ENCODE measurements at places on chromosomes 3 and 15.

DNA sequence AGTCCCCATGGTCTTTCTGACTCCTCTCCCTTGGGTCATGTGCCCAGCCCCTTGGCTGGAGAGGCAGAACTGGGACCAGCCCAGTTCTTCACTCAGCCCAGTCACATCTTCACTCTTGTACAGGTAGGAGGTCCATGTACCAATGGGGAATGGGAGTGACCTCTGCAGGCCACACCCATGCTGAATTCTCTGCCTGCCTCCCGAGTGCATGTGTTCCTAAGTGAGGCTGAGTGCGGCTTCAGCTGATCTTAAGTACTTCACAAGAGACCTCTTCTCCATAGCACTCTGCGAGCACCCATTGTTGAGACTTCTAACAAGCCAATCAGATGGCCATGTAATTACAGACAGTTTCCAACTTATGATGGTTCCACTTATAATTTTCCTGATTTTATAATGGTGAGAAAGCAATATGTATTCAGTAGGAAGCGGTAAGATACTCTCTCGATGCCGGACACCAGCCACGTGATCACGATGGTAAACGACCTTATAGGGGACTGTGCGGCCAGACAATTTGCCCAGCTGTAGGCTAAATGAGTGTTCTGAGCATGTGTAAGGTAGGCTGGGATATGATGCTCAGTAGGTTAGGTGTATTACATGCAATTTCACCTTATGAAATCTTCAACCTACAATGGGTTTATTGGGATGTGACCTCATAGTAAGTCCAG lies 112.1 kb downstream of the KLF13 start:
- no peak for DNase-seq

- no peak for DNase-seq
Measured at GRCh38 chr3:114323546-114324254, 29.9 kb downstream of the TIGIT start.

- DNase-seq: no peak
Measured at GRCh38 chr3:46979958-46980497, 562 bp downstream of the NBEAL2 start.

GRCh38 chr3:134326760-134327593 lies 47.3 kb downstream of the AMOTL2 start:
- DNase-seq: peak; percentile 93

GRCh38 chr3:48662753-48663488 lies at the start of gene CELSR3:
Gene CELSR3 (minus strand): TSS chr3:48662886. CDS start chr3:48662634, 252 bp downstream.
- peak; percentile 55 for DNase-seq

GRCh38 chr15:89018207-89018606 lies 70.0 kb upstream of the ABHD2 start:
- no peak for DNase-seq
